Right atrium auricular region (tissue), 2 donors: ENCODE measurements at places on chromosomes 4 and X.
A peak's percentile ranks its signal among the peaks of the same experiment; 100 is the strongest.

DNA sequence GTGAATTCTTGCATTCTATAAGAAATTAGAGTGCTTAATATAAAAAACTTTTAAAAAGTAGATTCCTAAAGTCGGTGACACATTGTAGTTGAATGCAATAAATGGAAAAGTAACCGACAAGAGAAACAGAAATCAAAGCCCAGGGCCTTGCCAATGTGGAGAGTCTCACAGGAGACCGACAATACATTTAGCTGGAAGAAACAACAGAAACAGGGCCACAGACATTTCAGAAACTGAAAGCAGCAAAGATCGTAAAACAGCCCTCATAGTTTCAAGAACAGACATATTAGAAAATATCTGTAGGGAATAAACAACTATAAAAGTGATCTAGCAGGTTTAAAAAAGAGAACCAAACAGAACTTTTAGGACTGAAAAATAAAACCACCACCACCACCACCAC, 49.5 kb downstream of the STAP1 start:
- no peak for DNase-seq

DNA sequence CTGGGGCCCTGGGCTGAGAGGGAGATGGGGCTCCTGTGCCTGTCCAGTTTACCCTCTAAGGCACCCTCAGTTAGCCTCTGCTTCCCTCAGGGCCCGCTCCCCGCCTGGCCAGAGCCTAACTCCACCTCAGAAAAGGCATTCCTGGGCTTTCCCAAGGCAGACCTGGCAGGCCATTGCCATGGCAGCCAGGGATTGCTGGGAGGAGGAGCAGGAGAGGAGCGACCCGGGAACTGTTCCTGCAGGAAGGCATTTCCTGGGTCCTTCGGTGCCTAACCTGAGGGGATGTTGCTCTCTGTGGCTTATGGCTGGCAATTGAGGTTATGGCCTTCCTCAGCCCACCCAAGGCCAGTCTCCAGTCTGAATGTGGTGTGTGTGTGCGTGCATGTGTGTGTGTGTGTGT, 131.3 kb downstream of the PJA1 start:
- DNase-seq = peak; percentile 53

DNA sequence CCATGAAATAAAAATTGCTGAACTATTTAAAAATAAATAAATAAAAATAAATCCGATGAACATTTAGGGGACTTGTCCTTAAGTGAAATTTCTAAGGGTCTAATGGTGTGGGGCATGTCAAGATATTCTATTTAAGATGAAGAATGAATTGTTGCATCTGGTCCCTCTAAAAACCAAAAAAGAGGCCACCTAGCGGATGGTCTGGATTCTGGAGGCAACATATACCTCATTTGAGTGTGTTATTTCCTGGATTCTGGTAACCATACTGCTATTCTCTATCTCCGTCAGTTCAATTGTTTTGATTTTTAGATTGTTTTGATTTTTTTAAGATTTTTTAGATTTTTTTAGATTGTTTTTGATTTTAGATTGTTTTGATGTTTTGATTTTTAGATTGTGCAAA, 28.3 kb downstream of the AGTR2 start:
- DNase-seq = no peak

DNA sequence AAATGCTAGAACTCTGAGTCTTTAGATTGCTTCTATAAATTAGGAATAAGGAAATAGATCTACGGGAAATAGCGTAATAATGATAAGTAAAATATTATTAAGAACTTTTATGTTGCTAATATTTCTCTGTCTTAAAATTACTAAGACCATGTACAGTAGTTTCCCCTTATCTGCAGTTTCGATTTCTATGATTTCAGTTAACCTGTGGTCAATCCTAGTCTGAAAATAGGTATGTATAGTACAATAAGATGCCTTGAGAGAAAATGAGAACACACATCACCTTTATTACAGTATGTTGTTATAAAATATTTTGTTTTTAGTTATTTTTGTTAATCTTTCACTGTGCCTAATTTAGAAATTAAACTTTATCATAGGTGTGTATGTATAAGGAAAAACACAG, 92.6 kb downstream of the CCSER1 start:
- DNase-seq = no peak
